ENCODE measurements at places on chromosomes 4 and X. TPM values are rescaled to one million over a fixed set of nuclear protein-coding genes. Genes with fewer than 3 reads are reported as not detected.
A peak's percentile ranks its signal among the peaks of the same experiment; 100 is the strongest.

The FREM3 gene
- not detected for total RNA-seq

DNA sequence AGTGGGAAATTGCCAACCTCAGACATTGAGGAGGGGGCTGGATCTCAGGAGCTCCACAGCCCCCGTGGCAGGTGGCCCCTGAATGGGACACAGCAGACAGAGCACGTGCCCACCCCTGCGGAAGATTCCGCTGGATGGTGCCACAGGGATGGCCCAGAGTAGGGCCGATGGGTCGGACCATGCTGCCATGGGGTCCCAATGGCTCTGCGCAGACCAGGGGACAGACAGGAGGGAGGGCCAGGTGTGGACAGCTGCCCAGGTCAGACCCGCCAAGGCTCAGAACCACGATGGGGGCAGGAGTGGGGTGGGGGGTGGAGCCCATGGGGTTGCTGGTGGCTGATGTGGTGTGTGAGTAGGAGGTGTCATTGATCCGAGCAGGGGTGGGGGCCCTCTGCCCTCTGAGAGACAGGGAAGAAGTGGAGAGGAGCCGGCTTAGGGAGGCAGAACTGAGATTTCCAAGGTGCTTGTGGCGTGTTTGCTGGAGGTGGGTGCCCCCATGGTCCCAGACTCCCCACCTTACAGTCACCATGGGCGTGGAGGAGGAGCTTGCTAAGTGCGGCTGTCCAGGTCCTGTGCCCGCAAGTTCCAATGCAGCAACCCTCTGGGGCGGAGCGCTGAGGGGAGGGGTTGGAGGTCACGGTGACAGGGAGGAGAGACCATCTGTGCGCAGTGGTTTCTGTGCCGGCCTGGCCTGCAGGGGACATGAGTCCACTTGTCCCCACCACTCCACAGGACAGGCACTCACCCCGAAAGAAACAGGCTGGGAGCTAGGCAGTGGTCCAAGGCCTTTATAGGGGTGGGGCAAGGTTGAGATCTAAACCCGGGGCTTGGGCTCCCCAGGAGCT, 12.9 kb downstream of the SH3TC1 start:
- no peaks in the 10 kb centered on the region for H3K36me3 ChIP-seq
- H3K27me3 ChIP-seq = no peaks in the 10 kb centered on the region
- DNase-seq = no peak
- no peak overlapping the region for H3K27ac ChIP-seq
- peaks cover 8% of the 10 kb centered on the region for H3K4me1 ChIP-seq
- H3K4me3 ChIP-seq = no peak overlapping the region

DNA sequence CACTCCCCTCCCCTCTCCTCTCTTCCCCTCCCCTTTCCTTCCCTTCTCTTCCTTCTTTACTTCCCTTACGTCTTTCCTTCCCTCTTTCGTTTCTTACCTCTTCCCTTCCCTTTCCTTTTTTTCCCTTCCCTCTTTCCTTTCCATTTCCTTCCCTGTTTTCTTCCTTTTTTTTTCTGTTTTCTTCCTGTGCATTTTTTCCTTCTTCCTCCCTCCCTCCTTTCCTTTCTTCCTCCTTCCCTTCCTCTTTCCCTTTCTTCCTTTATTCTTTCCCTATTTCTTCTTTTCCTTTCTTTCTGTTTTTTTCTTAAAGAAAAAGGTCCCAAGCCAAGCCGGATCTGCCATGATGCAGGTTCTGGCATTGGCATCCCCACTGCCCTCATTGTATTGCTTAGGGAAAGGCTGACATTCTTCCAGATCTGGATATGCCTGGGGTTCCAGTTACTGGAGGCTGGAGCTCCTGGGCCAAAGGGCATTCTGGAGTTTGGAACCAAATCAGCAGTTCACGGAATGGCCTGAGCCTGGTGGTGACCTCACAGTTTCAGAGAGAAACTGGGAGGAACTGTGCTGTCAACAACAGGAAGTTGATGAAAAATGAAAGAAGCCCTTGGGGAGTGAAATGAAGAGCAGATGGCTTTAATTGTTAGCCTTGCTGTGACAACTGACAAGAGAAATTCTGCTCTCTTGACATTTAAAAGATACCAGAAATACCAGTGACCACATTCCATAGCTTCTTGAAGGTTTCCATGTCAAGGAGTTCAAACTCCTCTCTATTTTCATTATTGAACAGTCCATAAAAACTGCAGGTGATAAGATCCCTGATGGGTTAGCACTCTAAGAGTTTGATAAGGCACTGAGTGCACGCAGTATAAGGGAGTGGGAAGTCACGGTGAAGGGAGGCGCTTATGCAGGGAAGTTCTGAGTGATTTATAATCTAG, 622.1 kb downstream of the SPRY1 start:
- no peaks in the 10 kb centered on the region for H3K36me3 ChIP-seq
- peak; percentile 59 for DNase-seq
- H3K4me3 ChIP-seq = peak overlapping the region; percentile 33
- H3K4me1 ChIP-seq = peaks cover 19% of the 10 kb centered on the region

GRCh38 chr4:140854168-140854567, 98.0 kb upstream of the TBC1D9 start:
- H3K27ac ChIP-seq = no peak overlapping the region
- DNase-seq = peak; percentile 57
- no peaks in the 10 kb centered on the region for H3K27me3 ChIP-seq
- peaks cover 13% of the 10 kb centered on the region for H3K4me1 ChIP-seq
- no peak overlapping the region for H3K4me3 ChIP-seq
- no peaks in the 10 kb centered on the region for H3K36me3 ChIP-seq

The DIPK2B gene
- not detected for total RNA-seq

DNA sequence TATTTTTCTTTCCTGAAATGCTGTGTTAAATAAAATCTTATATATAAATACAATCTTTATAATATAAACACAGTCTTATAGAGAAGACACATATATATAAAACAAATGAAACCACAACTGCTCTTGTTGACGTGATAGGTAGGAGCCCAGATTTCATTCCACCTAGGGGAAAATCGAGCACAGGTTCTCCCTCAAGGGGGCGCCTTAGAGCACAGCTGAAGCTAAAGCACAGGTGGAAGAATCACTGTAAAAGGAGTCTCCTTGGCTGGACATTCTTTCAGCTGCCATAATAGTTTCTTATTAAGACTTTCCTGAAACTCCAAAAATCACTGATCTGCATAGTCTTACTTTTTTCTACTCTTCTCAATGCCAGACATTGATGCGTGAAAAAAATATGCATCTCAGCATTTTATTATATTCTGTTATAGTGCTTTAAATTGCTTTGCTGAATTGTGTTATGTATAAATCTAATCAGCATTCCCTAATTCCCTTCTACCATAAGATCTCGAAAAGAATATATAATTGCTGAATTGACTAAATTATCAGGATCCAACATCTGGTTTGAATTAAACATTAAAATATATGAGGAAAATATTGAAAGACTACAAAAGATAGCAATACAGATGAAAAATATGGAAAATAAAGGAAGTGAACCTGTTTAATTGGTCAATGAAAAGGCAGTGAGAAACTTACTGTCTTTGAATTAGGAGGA, 25.5 kb upstream of the RXFP1 start:
- H3K27me3 ChIP-seq = no peaks in the 10 kb centered on the region
- H3K27ac ChIP-seq = no peak overlapping the region
- no peaks in the 10 kb centered on the region for H3K4me1 ChIP-seq
- no peaks in the 10 kb centered on the region for H3K36me3 ChIP-seq

GRCh38 chr4:74946196-74946595, 13.3 kb downstream of the PARM1 start:
- no peak overlapping the region for H3K27ac ChIP-seq
- H3K4me1 ChIP-seq = no peaks in the 10 kb centered on the region
- H3K4me3 ChIP-seq = no peak overlapping the region
- H3K27me3 ChIP-seq = peaks cover 3% of the 10 kb centered on the region
- H3K36me3 ChIP-seq = no peaks in the 10 kb centered on the region
- DNase-seq = no peak

DNA sequence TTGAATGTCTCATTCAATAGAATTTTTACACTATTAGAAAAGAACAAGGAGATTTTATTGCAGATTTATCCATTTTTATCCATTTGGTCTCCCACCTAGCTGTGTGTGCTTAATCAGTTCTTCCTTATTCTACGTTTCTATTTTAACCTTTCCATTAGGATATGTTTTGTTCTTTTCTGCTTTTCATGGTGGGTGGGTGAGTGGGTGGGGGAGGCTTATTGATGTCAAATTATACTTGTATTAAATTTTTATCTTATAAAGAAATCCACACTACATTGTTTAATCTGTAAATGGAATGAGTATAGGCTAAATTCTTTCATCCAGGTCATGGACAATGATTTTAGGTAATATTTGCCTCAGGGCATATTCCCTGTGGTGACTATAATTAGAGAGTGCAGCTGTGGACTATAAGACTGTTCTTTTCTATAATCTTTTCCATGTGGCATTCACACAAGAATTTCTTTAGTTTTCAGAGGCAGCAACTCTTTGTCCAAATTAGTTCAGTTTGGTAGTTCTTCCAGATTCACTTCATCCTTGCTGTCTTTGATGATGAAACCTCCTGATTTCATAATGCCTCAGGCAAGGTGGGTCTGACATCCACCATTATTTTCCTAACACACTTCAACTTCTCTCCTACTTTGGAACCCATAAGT, 2451.8 kb downstream of the PCDH7 start:
- no peak overlapping the region for H3K4me3 ChIP-seq
- no peaks in the 10 kb centered on the region for H3K27me3 ChIP-seq
- no peaks in the 10 kb centered on the region for H3K36me3 ChIP-seq
